ENCODE measurements at places on chromosomes 16 and 17.
A peak's percentile ranks its signal among the peaks of the same experiment; 100 is the strongest.

- DNase-seq = no peak
Observed at GRCh38 chr17:38361694-38362465, 10.2 kb downstream of the SOCS7 start.

DNA sequence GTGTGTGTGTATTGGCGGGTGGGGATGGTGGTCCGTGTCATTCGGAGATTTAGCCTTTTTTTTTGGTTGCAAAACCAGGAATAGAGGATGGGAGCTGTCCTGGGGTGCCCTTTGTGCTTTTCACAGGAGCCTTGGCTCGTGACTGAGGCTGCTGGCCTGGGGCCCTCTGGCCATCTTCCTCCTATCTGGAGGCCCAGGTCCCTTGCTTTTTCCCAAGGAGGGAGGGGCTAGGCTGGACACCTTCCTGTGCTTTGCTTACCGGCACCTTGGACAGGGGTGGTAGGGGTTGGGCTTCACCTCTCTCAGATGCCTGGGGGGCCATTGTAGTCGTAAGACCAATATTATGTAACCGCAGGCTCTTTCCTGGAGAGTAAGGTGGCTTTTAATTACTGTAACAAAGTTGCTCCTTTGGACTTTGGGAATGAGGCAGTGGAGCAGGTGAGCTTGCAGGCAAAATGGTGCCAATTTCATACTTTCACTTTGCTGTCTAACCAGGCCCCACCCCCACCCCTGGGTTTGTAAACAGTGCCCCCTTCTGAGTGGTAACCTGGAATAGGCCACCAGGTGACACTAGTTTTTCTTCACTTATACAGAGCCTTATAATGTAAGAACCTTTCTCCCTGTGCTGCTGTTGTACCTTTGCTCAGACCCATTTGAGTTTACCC lies 1.2 kb downstream of the DYNLL2 start:
- peak; percentile 14 for DNase-seq

DNA sequence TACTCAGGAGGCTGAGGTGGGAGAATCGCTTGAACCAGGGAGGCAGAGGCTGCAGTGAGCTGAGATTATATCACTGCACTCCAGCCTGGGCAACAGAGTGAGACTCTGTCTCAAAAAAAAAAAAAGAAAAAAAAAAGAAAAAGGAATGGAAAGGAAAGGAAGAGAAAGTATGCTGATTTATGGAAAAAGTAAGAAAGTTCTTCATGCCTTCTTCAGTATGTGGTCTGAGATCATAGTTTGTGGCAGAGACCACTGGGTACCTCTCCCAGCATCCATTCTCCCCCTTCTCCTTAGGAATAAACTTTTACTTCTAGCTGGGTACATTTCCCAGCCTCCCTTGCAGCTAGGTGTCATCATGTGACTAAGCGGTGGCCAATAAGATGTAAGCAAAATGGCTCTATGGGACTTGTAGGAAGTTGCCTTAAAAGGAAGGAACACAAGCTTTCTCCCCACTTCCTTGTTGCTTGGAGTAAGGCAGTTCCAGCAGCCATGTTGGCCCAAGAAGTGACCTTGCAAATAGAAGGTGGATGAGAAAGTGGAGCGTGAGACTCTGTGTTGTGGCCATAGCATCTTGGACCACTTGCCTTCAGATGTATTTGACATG lies 26.1 kb upstream of the XPO6 start:
- DNase-seq = no peak

DNA sequence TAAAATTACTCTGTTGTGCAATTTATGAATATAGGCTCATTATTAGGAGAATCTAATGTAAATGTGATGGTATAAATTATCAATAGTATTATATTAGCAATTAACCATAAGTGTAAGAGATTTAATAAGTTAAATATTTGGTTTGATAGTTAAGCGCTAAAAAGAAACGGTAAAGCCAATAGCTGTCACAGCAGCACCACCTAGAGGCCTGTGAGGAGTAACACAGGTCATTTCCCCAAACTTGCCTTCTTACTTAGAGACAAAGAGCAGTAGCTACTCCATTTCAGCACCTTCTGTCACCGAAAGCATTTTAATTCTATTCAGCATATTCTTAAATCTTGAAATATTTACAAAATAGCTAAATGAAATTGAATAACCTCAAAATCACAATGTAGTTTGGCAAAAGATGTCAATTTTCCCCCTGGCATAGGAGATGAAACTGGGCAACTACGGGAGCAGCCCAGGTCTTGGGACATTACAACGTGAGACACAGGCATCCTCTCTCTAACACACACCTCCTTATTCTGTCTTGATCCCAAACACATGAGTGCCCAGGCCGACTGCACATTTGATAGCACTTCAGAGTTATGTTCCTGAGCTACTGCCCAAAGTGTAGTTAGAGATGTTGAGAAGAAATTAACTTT lies 14.3 kb upstream of the DYNLRB2 start:
- DNase-seq = peak; percentile 18

- DNase-seq = no peak
Observed at GRCh38 chr17:62870552-62870971, 62.4 kb upstream of the MARCHF10 start.

DNA sequence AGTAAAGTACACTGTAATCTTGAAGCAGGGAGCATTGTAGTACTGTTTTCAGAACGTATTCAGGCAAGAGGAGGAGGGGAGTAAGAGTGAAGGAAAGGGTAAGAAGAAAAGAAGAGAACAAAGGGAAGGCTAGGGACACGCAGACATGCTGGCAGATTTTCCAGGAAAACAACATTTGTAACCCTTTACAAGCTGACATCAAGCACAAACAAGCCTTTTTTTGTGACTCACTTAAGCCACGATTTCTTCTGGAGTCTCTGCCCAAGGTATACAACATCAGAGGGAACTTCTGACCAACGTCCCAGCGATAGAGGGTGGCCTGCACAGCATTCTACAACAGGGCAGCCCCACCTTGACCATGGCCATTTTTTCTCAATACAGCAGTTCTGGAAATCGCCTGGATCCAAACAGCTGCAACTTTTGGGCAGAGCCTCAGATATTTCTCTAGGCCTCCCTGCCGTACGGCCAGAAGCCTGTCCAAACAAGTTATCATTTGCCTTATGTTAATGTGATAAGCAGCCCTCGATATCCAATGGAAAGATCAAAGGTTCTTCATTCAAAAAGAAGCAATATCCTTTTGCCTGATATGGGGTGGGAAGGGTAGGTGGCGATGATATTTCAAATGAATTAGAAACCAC lies 247.3 kb downstream of the ZFHX3 start:
- DNase-seq = no peak

- no peak for DNase-seq
Observed at GRCh38 chr16:47064775-47065174, 79.0 kb downstream of the NETO2 start.

- no peak for DNase-seq
Observed at GRCh38 chr17:66777689-66778225, 57.2 kb upstream of the CACNG5 start.

All from stimulated activated CD8-positive, alpha-beta memory T cell treated with anti-CD3 and anti-CD28 coated beads, Interleukin-2, amount 100 ng/mL, for 48 hours (primary cell).